ENCODE measurements at places on chromosomes 7 and 10.

- DNase-seq, result no peak
These were observed 13.6 kb downstream of the PDK4 start for GRCh38 chr7:95582578-95583293.

GRCh38 chr10:52031771-52032170, 282.3 kb upstream of the DKK1 start:
- no peak for DNase-seq

DNA sequence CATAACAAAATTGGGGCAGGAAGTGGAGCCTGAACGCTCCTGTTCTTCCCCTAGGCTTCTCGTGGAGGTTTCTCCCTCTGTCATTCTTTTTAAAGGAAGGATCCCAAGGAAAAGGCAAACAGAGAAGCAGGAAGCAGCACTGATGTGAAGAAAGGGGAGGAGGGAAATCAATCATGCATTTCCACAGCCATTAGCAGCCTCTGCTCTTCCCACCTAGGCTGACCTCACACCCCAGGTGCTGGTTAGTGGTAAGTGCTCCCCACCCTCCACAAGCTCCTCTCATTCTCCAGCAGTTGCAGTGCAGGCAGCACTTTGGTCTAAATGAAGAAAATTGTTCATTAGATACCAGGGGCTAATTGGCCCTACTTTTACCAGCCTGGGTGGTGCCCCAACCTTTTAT, 2.6 kb downstream of the CRHR2 start:
- DNase-seq, result no peak

- no peak for DNase-seq
These were observed 49.0 kb downstream of the PIK3CG start for GRCh38 chr7:106914018-106914607.

- no peak for DNase-seq
These were observed 85.4 kb downstream of the NEURL1 start for GRCh38 chr10:103578782-103579382.

DNA sequence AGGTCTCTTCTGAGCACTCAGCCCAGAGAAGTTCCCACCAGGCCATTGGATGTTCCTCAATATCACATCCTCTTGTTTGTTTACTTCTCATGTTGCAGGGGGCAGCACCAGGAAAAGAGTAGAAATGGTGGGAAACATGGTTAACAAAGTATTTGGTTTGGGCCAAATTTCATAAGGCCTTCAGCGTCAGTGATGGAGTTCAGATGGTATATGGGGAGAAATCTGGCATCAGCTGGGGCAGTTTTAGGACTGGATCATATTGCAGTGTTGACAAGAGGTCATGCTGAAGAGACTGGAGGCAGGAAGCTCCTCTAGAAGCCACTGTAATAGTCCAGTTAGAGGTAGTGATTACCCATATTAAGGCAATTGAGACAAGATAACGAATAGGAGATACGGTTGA, 200.0 kb downstream of the WDR11 start:
- no peak for DNase-seq

DNA sequence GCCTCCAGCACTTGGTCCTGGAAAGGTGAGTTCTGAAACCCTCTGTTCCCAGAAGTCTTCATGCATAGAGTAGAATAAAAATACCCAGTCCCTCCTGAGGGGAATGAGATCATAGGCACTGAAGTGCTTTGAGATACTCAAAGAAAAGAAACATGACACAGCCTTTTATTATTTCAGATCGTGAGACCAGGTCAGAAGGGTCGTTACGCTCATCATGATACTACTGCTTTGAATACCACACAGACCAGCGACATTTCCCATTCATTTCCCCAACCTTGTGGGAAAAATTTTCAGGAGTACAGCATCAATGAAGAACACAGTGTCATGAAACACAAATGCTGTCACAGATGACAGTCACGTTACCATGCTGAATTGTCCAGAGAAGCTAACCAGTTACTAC, 15.0 kb downstream of the CLRN3 start:
- no peak for DNase-seq

DNA sequence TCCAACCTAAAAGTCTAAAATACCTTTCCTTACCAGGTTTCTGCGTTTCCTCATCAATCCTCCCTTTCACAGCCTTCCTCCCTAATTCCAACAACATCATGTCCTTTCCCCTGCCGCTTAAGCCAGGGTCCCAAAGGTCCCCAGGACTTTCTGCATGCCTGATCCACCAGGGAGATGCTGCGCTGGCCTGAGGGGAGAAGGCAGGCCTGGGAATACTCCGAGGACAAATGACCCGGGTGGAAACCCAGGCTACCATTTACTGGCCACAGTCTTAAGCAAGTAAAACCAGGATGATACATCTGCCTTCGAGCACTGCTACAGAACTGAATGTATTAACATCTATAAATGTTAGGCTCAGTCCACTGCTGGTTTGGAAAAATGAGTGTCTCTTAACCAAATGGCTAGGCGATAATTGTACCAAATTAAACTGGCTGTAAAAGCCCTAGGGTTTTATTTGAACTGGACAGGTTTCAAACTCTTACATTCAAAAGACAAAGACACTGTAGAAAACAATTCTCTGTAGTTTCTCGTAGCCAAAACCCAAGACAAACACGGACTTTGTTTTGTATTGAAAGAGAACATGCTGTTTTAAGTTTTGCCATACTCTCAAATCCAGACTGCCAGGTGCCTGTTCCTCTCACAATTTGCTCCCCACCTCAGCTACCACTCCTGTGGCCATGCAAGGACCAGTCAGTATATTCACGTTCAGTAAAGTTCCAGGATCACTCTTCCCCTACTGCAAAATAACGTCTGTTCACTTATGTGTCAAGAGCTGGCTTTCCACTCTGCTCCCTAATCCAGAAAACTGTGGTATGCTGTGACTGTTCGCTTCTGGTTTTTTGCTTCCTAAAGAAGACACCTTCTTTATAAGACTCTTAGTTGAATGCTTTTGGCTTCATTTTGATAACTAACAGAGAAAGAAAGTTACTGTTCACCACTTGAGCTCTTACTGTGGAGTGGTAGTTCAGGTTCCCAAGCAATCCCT, 145.7 kb downstream of the RNF216 start:
- DNase-seq, result no peak

DNA sequence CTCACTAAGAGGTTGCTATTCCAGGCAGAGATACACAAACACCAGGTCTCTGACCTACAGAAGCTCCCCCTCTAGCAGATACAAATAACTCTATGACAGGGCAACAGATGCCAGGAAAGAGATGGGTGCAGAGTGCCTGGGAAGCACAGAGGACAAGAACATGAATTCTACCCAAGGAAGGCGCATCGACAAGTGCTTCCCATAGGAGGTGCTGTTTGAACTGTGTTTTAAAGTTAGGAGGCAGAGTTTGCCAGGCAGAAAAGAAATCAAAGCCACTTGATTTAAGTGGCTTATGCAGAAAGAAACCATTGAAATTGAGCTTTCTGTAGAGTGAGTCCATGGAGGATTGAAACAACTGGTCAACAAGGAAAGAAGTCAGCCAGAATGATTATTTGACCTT, 35.3 kb upstream of the EGR2 start:
- no peak for DNase-seq

GRCh38 chr7:36607721-36608095, 116.6 kb downstream of the AOAH start:
- DNase-seq, result no peak

DNA sequence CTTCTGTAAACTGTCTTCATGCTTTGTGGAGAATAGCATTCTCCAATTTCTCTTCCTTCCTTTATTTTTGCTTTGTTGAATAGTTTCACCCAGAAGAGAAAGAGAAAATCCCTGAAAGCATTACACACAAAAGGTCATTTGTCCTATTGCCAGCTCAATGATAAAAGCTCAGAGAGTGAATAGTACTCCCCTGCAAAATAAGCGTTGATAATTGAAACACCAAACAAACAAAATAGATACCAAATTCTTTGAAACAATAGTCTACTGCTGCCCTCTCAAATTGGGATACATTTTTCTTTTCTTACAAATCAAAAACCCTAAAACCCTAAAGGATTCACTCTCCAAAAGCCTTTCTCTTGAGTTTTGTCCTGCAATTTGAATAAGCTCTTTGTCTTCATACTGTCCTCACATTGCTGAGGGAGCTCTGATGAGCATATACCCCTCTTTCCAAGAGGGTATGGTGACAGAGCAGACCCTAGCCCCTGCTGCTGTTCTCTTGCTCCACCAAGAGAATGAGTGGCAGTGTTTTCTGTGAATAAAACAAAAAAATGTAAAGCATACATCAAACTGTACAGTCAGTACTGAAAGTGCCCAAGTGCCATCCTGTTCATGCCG, 134.4 kb downstream of the CSTF2T start:
- no peak for DNase-seq

DNA sequence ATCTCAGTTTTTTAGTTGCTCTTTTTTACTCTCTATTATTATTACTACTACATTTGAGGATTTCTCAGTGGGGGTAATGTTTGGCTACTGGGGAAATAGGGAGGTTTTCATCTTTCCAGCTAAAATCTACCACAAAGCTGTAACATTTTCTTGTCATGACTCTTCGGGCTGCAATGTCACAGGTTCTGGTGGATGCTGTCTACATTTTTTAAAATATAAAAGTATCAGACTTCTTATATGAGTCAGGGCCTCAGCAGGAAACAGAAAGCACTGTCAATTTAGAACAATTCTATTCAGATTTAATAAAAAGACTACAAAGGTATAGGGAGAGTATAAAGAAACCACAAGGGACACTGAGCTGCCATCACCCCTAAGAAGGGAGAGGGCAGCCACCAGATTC, 61.6 kb downstream of the DNAJC12 start:
- no peak for DNase-seq

- no peak for DNase-seq
These were observed 523.1 kb downstream of the LRMDA start for GRCh38 chr10:75954486-75954885.

GRCh38 chr7:99313204-99313573, 12.5 kb upstream of the ARPC1A start:
- DNase-seq, result no peak

DNA sequence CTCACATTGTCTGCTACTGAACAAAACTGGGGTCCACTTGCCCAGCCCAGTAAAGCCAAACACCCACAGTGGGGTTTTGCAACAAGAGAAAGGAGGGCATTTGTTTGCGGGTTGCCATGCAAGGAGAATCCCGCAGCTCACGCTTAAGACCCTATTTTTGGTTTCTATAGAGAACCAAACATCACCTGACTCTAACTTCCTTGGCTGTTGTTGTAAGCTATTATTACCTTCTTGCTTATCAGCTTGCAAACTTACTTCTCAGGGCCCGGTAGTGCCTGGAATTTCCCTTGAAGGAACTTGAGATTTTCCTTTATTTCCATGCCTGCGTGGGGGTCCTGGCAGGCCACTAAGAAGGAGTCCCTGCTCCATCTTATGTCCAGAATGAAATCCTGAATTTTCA, 20.7 kb downstream of the IFIT3 start:
- no peak for DNase-seq

DNA sequence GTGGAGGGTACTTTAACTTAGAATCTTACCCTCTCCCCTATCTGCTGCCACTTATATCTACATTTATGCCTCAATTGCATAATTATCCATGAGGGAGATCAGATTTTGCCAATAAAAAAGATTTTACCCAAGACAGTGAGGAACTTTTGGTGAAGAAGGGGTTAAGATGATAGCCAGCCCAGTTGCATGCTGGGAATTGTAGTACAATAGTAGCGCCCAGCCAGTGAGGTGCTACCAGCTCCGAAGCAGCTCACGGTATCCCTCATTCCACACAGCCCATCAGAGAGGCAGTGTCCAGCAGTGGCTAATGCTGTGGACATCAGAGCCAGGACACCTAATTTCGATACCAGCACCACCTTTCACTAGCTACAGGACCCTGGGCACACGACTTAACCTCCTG, 5.9 kb upstream of the LGI1 start:
- no peak for DNase-seq

DNA sequence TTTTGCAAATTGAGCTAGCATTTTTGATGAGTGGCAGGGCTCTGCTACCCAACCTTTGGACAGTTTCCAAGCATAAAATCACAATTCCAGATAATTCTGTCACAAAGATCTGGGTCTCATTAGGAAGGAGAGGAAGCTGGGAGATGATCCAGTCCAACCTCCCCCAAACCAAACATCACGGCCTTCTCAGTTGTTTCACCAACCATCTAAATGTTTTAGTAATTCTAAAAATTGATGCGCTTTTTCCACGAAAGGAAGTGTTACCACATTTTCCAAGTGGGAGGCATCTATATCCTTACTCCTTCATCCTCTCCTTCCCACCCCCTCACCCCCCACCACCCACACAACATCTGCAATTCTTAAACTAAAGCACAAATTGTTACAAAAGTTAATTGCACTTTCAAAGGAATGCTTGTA, 108.3 kb downstream of the EGFR start:
- no peak for DNase-seq

DNA sequence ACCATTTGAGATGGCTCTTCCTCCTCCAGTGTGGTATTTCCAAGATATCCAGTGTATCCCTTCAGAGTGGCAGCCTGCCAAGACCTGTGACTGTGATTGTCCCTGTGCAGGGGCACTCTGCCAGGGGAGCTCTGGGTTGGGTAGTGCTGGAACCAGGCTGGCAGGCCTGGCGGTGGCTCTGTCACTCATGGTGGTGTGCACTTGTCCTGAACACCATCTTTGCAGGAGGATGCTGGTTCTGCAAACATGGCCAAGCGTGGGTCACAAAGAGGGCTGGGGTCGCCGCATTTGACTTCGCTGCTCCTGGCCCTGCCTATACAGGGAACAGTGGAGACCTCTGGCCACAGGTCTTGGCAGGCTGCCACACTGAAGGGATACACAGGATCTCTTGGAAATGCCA, 205.2 kb downstream of the PRPF18 start:
- no peak for DNase-seq

GRCh38 chr7:12674861-12675260, 12.6 kb upstream of the ARL4A start:
- peak; percentile 33 for DNase-seq

DNA sequence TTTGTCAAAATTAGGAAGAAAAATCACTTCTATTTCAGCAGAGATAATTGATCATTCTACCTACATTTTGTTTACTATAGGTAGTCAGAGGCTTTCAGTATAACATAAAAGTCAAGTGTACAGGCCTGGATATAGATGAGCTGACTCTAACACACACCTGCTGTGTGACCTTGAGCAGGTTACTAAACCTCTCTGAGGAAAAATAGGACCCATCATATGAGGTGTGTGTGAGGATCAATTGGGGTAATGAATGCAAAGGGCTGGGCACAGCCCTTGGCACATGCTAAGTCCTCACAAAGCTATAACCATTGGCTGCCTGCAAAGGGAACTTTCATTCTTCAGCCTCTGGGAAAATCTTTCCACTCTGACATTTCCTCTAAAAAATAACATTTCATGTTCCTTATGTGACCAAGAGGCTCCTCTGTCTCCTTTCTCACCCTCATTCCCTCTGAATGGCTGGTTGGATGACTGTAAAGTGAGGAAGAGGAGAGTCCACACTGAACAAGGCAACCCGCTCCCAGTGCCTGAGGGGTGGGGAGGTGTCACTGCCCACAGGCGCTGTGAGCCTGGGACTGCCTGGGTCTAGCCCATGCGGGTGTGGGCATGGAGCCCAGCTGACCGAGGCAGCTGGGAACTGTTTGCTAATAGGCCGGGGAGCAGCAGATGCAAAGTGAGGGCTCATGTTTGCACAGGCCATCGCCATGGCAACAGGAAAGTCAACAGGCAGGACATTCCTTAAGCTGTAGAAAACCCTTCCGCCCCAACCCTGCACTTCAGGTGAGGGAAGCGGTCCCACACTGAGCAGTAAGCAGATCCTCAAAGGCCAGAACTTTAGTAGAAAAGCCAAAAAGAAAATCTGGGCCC, 36.8 kb downstream of the MYOF start:
- no peak for DNase-seq

GRCh38 chr7:29597266-29597665, 33.6 kb downstream of the PRR15 start:
- no peak for DNase-seq

Measured in activated gamma-delta T cell treated with Interleukin-2 at 50 U/mL for 16 hours (primary cell).